ENCODE measurements at places on chromosomes 2 and 18.

- no peak for DNase-seq
Measured at GRCh38 chr18:77344786-77345500, 95.3 kb downstream of the GALR1 start.

GRCh38 chr2:173355132-173355865 is 627 bp downstream of the CDCA7 start:
- peak; percentile 53 for DNase-seq

GRCh38 chr18:56921896-56922480 is 224.9 kb upstream of the BOD1L2 start:
- no peak for DNase-seq

GRCh38 chr2:223952280-223952968 is 4.8 kb upstream of the MRPL44 start:
- DNase-seq, result peak; percentile 35

DNA sequence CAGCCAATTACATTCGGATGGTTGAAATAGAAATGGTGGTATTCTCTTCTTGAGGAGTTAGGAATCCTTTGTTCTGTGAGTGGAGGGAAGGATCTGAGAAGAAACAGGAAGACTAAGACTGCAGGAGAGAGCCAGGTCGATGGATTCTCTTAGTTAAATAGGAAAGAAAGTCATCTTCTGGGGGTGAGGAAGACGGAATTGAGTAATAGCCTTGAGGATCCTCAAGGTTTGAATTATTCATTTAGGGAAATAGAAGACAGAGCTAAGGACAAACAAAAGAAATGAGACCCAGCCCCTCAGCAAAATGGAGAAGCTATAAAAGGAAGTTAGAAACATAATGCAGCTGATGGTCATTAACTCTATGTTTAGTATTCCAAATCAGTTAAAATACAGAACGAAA is 1.8 kb downstream of the LAPTM4A start:
- no peak for DNase-seq

GRCh38 chr2:21001225-21001946 is 42.5 kb downstream of the APOB start:
- DNase-seq, result no peak

DNA sequence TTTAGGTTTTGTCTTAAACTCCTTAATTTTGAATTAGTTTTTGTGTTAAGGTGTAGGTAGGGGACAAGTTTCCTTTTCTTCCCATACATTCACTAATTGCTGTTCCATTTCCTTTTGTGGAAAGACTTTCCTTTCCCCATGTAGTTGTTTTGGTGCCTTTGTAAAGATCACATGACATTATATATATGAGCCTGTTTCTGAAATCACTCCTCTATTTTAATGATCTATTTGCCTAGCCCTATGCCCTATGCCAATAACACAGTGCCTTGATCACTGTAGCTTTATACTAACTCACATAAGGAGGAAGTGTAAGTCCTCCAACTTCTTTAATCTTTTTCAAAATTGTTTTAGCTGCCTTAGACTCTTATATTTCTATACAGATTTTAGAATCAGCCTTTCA is 211.9 kb downstream of the PPP1R1C start:
- DNase-seq, result no peak

DNA sequence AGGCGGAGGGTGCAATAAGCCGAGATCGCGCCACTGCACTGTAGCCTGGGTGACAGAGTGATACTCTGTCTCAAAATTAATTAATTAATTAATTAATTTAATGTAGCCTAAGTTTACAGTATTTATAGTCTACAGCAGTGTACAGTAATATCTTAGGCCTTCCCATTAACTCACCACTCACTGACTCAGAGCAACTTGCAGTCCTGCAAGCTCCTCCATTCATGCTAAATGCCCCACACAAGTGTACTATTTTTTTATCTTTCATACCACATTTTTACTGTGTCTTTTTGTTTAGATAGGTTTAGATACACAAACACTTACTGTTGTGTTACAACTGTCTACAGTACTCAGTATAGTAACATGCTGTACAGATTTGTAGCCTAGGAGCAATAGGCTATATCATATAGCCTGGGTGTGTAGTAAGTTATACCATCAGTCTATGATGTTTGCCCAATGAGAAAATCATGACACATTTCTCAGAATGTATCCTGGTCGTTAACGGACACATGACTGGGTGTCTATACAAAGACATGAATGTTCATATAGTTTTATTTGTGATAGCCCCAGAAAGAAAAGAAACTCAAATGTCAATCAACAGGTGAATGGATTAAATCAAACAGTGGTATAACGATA is 15.8 kb upstream of the RNU2-63P start:
- no peak for DNase-seq

All from GM10248 (cell line).